ENCODE measurements at places on chromosomes 13 and 19.
A peak's percentile ranks its signal among the peaks of the same experiment; 100 is the strongest.

DNA sequence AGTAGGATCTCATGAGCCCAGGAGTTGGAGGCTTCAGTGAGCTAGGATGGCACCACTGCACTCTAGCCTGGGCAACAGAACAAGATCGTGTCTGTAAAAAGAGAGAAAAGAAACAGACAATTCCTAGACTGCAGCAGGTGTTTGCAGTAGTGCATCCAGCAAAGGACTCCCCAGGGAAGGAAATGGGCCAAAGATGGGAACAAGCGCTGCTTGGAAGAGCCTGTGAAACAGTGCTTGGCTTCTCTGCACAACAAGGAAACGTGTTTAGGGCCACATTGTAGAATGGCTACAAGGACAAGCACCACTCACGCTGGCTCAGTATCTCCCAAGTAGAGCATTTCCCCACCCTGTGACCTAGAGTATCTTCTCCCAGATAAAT, 35.5 kb upstream of the LDLR start:
- no peak for DNase-seq

DNA sequence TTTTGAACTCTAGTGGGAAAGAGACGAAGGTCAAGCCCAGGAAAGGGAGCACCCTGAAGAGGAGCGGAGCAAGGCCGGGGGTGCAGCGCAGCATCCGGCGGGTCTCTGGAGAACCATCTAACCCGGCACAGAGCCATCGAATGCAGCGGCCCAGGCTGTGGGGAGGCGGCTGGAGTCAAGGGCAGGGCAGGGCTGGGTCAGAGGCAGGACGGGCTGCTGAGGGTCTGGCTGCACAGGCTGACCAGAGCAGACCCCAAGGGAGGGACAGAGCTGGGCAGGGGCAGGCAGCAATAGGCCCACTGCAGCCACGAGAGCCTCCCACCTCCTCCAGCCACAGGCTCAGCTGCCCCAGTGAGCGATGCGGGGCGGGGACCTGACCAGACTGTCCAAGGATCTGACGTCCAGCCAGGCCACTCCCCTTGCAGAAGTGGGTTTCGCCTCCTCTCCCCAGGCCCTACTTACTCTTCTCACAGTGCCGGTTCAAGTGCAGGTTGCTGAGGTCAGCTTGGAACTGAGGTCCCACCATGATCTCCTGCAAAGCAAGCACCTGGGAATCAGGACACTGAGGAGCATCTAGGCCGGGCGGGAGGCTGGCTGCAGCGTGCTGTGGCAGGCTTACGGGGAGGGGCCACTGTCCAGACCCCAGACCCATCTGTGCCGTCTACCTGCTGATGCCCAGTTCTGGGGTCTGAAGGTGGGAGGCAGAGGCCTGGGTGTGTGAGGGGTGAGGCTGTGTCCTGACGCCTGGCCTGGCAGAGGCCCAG, 19.2 kb downstream of the MIER2 start:
- no peak for DNase-seq

GRCh38 chr13:40442826-40443225, 223.6 kb downstream of the FOXO1 start:
- DNase-seq: no peak

DNA sequence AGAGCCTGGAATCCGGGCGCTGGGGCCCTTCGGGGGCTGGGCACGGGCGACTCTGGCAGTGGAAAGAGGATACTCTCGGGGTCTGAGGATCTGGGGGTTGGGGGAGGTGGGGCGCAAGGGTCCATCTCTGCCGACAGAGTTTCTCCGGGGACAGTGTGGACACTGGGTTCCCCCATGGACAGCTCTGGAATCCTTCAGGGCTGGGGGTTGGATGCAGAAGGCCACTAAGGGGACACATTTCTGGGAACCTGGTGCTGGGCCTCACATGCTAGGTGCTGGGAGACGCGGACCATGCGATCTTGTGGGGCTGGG, 2.3 kb downstream of the TGFBR3L start:
- no peak for DNase-seq

DNA sequence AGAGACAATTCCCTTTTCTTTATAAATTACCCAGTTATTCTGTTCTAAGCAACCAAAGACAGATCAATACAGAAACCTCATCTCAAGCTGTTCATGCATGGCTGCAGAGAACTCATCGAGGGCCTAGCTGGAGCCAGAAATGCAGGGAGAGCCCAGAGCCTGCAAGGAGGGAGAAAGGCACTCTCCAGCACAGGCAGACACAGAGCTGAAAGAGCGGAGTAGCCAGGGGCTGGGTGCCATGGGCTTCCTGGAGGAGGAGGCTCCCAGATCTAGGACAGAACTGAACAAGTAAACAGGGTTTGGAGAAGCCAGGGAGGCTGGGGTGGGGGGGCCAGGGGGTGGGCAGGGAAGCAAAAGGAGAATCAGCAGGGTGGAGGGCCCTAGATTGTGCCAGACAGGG, 144.2 kb upstream of the ZNF507 start:
- no peak for DNase-seq

GRCh38 chr19:13117772-13118423, at the start of gene NACC1:
Gene NACC1 (plus strand): TSS chr19:13118264. CDS start chr19:13135208, 16,944 bp downstream.
- DNase-seq: peak; percentile 96

GRCh38 chr19:4678881-4679790, 9.0 kb upstream of the MYDGF start:
- DNase-seq: no peak

Measured in suppressor macrophage treated with lipopolysaccharide for 4 hours (primary cell).